Epithelial cell of esophagus (primary cell): ENCODE measurements at places on chromosomes 12 and 14.

- DNase-seq = no peak
Observed at GRCh38 chr12:19191563-19191962, 62.0 kb downstream of the PLEKHA5 start.

GRCh38 chr12:9123781-9124382 lies 8.2 kb upstream of the A2M start:
- no peak for DNase-seq

DNA sequence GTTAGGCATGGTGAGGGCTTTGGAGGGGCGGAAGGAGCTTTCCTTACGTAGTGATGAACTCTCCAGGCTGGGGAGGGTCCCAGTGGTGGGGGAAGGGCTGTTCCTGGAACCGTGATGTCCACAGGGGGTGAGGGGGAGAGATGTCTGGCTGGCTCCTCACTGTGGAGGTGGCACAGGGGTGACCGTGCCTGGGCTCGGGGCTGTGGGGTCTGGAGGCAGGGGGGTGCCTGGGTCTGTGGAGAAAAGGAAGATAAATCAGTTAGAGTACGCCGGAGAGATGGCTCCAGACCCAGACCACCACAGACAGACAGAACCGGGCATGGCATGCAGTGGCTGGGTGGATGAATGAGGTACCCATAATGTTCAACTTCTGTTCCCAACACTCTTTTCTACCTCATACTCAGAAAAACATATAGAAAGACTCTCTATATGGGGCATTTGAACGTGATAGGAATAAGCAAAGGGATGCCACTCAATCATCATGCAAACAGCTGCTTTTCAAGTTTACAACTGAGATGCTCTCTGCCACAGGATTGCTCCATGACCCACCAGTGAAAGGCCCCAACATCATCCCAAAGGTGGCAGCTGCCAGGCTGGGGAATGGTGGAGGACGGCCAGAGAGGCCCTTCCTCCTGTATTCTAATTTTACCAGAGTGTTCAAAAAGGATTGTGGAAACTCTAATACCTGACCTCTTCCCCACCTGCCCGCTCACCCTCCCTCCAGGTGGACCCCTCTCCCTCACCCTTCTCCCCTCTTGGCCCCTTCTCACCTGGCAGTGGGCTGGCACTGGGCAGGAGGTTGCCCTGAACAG lies 5.6 kb downstream of the MYL6 start:
- no peak for DNase-seq

GRCh38 chr12:131783915-131784541 lies 44.2 kb upstream of the MMP17 start:
- DNase-seq = peak; percentile 82

- no peak for DNase-seq
Observed at GRCh38 chr12:3152892-3153291, 75.7 kb downstream of the TSPAN9 start.

- no peak for DNase-seq
Observed at GRCh38 chr12:67512061-67512460, 136.5 kb upstream of the DYRK2 start.

- no peak for DNase-seq
Observed at GRCh38 chr14:36021591-36022320, 154.8 kb downstream of the PTCSC3 start.

DNA sequence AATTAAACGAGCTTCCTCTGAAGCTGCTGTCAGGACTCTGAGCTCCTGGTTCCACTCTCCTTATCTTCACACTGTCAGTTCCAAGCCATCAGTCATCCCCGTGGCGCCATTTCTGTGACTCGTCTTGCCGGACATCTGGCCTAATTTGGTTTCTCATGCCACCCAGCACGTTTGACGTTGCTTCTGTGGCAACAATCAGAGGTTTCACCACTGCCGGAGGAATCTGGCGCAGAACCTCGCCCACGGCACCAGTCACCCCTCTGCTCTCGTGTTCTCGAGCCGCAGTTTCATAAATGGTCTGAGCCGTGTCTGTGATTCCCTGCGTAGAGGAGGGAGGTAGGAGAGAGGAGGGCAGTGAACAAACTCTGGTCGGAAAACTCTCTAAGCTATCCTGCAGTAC lies 29.7 kb downstream of the BDKRB1 start:
- DNase-seq = no peak

GRCh38 chr12:107891967-107892366 lies 117.5 kb downstream of the ASCL4 start:
- peak; percentile 7 for DNase-seq

DNA sequence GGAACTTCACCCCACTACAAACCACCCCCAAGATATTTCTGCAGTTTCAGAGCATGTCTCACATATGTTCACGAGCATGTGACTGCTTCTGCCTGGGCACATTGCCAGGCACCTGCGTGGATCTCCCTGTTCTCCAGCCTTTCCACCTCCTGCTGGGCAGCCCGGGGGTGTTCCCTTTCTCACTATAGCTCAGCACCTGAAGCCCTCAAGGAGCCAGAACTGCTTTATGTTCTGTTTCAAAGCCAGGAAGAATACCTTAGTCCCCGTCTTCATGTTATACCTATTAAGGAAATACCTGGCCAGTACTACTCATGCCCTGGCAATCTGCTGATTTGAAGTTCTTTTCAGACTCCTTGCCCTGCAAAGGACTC lies 4.2 kb upstream of the FGF6 start:
- peak; percentile 41 for DNase-seq

- DNase-seq = no peak
Observed at GRCh38 chr12:69949311-69950002, 124.4 kb downstream of the MYRFL start.

DNA sequence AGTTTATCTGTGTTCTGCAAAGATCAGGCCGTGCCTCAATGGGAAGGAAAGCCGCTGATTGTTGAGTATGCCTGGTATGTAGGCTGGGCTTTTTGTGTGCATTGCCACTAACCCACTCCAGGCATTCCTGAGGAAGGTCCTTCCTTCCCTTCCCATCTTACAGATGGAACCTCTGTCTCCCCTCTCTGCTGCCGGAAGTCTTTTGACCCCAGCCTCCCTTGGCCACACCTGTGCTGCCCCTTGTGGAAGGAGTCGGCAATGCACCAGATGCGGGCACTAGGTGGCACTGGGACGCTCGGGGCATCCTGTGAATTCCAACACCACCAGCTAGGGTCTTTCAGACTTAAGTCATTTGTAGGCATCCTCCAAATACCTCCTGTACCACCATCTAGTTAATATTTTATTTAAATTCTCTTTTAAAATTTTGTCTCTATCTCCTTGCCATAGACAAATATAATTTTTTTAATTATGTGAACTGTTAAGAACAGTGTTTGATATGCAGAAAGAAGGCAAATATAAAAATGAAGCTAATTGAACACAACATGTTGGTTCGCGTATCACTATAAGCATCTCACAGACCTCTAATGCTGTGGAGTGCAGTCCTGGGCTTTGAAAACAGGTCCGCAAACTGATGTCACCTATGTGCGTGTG lies 99.6 kb downstream of the RIN3 start:
- DNase-seq = peak; percentile 14

GRCh38 chr14:56422703-56423213 lies 156.8 kb upstream of the TMEM260 start:
- peak; percentile 67 for DNase-seq

DNA sequence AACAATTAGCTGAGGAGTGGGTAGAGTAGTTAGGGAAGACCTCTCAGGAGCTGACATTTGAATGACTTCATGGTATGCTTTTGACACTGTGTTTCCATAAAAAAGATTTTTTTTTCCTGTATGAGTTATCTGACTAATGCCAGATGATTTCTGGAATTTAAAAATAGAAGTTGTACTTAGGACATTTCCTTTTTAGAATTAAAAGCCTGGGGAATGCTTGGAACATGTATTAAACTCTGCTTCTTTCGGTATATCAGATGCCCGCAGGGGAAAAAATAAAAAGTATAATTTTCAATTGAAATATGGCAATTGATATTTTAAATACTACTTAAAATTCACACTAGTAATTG lies 41.1 kb downstream of the BRMS1L start:
- DNase-seq = no peak

- peak; percentile 49 for DNase-seq
Observed at GRCh38 chr14:54366736-54367735, 29.8 kb upstream of the CDKN3 start.

- no peak for DNase-seq
Observed at GRCh38 chr14:105072892-105073719, 7.9 kb upstream of the GPR132 start.

- no peak for DNase-seq
Observed at GRCh38 chr12:91857813-91858542, 287.7 kb downstream of the BTG1 start.

GRCh38 chr14:67251573-67252226 lies 10.5 kb downstream of the PALS1 start:
- no peak for DNase-seq

DNA sequence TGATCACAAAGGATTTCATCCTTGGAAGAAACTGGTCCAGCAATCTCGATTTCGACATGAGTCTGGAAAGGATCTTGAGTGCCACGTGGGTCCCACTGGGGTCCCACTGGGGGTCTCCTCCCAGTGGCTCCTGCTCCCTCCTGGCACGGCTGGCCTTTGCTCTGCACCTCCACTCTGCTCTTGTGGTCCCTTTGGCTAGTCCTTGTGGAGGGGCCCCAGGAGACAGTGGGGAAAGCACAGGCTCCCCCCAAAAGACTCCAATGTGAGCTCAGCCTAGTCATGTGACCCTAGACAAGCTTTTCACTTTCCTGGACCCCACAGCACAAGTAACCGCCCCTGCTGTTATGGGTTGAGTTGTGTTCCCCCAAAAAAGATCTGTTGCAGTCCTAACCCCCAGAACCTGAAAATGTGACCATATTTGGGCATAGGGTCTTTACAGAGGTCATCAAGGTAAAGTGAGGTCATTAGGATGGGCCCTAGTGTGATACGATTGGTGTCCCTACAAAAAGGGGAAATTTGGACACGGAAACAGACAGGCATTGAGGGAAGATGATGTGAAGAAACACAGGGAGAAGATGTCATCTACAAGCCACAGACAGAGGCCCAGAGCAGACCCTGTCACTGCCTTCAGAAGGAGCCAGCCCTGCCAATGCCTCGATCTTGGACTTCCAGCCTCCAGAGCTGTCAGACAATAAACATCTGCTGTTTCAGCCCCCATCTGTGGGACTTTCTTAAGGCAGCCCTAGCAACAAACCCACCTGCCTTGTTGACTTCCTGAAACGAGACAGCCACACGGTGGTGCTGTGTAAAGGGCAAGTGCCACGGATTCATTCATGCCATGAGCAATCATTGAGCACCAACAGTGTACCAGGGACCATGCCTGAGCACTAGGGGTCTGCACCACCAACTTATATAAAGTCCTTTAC lies 23.8 kb upstream of the PPP2R5C start:
- DNase-seq = no peak

- DNase-seq = no peak
Observed at GRCh38 chr12:106954462-106955376, 988 bp upstream of the TMEM263 start.

- no peak for DNase-seq
Observed at GRCh38 chr14:106789318-106789717, 1262.9 kb downstream of the TMEM121 start.

- no peak for DNase-seq
Observed at GRCh38 chr12:42786400-42787148, 197.0 kb upstream of the PRICKLE1 start.

DNA sequence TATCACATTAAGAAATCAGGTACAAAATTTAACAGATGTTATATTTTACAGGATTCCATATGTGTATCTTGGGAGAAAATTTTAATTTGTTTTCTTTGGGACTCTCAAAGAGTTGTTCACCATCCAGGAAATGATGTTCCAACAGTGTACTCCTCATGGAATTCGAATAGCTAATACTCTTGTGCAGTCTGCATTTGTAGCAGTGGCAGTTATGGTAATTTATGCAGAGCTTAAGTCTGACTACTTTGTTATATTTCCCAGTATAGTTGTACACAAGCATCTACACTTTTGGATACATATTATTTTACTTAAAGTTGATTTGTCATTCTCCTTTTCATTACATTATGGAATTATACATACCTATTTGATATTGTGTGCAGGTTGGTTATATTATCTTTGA lies 436.7 kb upstream of the FBXO33 start:
- DNase-seq = no peak

DNA sequence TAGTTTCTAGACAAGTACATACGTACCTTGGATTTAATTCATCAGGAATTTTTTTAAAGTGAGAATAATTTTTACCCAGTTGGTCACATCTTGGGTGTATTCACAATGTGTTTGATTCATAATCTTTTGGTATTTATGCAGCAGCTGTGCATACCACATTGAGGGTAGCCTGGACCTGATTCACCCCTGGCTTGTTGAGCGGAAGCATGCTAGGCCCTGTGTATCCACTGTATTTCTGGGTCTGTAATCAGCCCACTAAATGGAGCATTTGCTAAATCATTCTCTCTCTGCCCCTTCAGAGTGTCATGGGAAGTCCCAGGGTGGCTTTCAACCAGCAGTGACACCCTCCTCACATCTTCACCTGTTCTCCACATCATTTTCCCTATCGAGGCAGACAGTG lies 203.8 kb upstream of the RGS6 start:
- DNase-seq = no peak

DNA sequence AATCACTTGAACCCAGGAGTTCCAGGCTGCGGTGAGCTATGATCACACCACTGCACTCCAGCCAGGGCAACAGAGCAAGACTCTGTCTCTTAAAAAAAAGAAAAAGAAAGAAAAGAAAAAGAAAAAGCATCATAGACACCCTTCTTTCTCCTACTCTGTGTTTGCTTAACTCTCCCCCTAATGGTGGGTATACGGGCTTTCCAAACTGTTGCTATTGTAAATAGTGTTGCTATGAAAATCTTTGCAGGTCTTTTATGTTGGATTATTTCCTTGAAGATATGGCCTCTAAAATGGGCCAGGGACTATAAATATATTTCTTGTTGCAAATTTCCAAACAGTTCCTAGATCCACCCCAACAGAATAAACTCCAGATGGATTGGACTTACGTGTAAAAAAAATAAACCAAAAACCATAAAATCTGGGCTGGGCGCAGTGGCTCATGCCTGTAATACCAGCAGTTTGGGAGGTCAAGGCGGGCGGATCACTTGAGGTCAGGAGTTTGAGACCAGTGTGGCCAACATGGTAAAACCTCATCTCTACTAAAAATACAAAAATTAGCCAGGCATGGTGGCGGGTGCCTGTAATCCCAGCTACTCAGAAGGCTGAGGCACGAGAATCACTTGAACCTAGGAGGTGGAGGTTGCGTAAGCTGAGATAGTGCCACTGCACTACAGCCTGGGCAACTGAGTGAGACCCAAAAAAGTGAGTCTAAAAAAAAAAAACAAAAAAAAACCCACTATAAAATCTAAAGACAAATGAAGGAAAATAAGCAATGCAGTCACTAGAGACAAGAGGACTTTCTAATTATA lies 25.9 kb downstream of the NFKBIA start:
- no peak for DNase-seq

- DNase-seq = peak; percentile 63
Observed at GRCh38 chr12:53869500-53869899, 69.1 kb upstream of the HOXC13 start.

- no peak for DNase-seq
Observed at GRCh38 chr14:75609116-75609515, 30.7 kb downstream of the FLVCR2 start.

DNA sequence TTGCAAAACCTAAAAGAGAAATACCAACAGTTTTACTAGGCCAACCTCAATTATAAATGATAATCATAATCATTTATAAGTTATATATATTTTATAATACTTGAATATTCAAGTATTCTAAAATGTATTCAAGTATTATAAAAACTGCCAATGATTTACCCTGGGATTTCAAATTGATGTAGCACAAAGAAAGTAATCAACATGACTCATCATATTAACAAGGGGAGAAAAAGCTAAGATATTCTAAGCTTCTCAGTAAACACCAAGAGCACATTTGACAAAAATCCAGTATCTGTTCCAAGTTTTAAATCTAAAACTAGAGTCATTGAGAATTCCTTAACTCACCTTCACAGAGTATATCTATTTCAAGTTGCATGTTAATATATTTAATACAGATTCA lies 56.1 kb downstream of the CAPZA3 start:
- no peak for DNase-seq

- no peak for DNase-seq
Observed at GRCh38 chr12:6608592-6609281, 1.6 kb upstream of the CHD4 start.
